Activated B cell treated with CpG ODN at 0.5 μM for 24 hours (primary cell): ENCODE measurements at places on chromosomes 3 and 15.

DNA sequence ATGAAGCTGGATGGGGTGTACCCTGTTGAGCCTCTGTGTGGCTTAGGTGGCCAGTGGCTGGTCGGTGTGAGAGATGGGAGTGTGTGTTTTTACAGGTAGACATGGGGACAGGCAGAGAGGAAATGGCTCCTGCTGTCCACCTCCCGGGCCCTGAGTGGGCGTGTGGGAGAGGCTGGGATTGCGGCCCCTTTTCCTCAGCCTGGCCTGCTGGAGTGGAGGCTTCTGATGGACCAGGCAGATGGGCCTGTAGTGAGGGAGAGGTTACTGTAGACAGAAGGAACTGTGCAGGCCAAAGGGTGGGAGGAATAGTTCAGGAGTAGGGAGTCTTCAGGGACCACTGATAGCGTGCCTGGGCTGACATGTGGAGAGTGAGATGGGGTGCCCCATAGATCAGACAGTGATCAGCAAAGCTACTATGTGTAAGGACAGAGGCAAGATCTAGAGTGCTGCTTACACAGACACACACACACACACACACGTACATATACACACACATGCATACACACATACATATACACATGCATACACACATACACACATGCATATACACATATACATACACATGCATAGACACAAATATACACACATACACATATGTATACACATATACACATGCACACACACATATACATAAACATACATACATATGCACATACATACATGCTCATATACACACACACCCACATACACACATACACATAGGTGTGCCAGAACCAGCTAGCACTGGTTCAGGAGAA lies 26.4 kb downstream of the ACAA1 start:
- DNase-seq: no peak

GRCh38 chr3:150218236-150218635 lies 189.9 kb upstream of the TSC22D2 start:
- DNase-seq: no peak

DNA sequence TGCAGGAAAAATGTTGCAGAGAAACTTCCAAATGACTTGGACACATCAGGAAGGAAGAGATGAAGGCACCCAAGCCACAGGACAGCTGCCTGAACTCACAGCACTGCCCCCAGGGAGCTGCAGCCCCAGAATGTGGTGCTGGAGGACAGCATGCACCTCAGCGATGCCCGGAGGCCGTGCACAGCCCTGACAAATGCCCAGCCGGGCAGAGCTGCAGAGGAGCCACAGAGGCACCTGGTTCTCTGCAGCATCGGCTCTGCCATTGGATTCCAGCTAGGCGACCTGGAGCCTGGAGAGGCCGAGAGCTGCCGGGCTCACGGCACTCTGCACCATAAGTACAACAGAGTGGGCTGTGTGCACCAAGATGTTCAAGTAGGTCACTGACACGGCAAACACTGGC lies 97.5 kb downstream of the OCA2 start:
- no peak for DNase-seq

GRCh38 chr15:74382004-74382816 lies 14.8 kb upstream of the CYP11A1 start:
- DNase-seq: peak; percentile 76

GRCh38 chr3:165553371-165553770 lies 283.9 kb downstream of the BCHE start:
- DNase-seq: no peak

GRCh38 chr3:119302697-119303551 lies 8.7 kb downstream of the ARHGAP31 start:
- DNase-seq: no peak

DNA sequence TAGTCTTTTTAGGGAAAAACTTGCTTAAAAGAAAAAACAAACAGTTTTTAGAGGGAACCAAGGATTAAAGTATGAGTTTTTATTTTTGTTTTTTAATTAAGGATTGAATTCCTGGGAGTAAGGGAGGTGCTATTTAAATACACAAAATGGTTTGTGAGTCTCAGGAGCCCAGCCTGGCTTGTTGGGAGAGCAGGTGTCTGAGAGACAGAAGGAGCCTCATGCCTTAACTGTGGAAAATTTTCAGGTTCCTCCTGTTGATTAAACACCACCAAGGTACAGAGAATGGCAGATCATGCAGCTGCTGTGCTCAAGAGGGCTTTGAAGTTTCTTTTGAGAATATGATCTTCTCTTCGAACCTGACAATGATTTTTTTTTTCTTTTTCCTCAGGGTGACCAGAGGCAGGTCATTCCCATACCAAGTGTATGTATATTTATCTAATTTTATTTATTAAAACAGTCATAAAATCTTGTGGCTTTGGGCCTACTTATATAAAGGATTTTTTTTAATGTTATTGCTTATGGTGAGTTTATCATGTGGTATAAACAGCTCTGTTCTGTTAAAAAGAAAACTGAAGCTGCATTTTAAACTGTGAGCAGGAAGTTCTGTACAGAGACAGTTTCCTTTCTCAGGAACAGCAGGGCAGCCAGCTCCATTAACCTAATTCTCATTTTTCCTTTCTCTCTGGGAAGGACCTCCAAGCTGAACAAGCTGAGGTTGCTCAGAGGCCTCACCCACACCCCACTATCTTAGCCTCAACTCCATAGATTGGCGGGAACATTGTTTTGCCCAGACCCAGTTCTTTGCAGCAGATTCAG lies 33.7 kb upstream of the VILL start:
- DNase-seq: no peak

DNA sequence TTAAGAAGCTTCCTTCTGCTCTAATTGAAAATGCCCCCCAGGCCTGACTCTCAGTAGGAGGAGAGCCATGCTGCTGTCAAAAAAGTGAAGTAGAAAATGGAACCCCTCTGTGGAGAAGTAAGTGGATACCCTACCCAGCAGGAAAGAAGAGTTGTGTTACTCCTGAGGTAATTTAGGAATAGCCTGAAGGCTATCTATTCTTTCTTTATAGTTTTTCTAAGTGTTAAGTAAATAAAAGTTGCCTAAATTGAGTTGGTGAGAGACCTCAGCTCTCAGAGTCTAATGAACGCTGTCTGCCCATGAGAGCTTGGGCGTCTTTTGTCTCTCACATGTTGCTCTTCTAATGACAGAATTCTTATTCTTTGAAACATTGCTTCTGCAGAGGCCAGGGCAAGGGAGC lies 116.2 kb downstream of the NSUN3 start:
- DNase-seq: no peak
